K562 (cell line): ENCODE measurements at places on chromosomes 6 and 20. TPM values are rescaled to one million over a fixed set of nuclear protein-coding genes. Genes with fewer than 3 reads are reported as not detected.

DNA sequence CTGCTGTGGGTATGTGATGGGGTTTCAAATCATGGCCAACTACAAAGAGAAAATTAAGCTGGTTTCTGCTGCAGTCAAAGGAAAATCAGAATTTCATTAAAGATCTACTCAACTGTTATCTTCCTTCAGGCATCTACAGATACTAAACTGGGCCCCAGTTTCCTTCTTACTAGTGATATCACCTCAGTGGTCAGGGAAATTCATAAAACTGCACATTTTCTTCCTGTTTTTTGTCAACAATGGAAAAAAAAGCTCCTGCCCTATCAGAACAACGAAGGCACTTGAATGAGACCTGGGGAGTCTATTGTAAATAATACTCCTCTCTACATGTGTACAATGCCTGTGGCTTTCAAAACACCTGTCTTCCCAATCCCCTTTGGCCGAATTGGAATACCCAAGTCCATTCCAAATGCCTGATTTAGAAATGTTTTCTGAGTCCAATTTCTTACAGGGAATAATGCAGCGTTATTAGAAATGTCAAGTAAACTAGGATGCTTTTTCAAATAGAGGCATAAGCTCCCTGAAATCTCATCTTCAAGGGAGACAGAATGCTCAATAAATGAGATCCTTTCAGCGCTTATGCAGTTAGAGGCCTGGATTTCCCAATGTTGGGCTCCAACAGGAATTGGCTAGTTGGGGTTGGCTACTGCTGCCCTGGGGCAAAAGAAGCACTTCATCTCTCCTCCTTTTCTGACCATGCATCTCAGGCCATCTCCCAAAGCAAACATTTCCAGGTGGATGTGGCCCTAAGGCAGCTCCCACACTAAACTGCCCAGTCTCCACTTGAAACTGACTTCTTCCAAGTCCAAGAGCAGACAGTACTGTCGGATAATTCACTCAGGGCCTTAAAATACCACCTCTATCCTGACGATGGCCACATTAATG lies 143.3 kb downstream of the NFATC2 start:
- DNase-seq: no peak

DNA sequence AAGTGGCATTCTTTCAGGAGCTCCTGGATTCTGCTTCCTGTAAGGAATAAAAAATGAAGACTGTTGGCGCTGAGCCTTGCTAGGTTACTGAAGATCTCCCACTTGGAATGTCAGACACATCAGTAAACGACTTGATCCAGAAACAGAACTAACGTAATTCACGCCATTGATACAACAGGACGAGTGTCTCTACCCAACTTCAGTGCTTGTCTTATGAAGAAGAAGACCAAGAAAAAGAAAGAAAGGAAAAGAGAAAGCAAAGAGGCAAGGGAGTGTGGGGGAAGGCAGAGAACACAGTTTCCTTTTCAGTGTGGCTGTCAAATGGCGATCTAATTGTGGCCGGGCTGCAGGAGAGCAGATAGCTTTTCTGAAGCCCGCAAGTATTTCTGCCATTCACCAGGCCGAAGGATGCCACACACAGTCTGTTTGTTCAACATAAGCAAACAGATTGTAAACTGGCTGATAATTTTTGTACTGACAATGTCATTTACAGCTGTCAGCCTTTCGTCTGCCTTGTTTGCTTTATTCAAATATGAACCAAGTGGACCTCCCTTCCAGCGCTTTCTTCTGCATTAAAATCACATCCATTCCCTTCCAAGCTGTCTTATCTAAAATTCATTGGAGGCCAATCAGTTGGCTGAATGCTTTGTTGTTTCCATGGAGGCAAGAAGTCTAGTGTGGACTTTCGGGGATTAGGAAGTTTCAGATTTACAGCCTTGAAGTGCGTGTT lies 180.6 kb downstream of the FOXA2 start:
- no peak for DNase-seq

CLIC1 gene
- 1,487 and 1,494 TPM in 2 replicates for total RNA-seq

RNF39 gene
- not detected in 2 replicates for total RNA-seq

DNA sequence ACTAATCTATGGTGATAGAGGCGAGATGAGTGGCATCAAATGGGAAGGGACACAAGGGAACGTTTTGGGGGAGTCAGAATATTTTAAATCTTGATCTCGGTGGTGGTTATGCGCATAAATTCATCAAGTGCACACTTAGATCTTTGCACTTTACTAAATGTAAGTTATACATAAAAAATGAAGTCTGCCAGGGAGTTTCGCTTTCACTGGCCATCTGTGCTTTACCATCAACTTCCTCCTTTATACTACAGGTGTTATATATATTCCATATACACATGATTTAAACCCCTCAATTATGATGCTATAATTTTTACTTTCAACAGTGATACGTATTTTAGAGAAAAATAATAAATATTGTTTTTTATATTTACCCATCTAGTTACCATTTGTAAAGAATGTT lies 97.6 kb upstream of the AKIRIN2 start:
- DNase-seq: no peak

DNA sequence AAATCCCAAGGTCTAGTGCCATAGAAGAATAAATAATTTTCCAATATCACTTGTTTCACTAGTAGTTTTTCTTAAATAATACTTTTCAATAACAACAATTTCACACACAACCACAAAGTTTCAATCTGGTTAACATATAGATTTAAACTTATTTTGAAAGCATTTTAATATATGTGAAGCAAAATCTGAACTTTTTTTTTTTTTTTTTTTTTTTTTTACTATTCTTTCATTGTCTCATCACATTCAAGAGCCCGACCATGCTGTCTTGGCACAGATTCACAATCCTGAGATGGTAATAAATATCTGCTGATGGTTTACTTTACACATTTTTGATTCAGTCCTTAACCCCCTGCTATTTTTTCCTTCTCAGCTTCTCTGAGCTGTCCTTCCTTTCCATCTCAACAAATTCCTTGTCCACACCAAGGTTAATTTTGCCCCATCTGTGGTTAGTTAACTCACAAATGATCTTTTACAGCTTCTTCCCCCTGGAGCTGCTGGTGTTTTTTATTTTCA lies 262.8 kb downstream of the TMEM242 start:
- no peak for DNase-seq
